ENCODE measurements at places on chromosomes 11 and 22.

GRCh38 chr11:107706531-107706930, 5.3 kb downstream of the SLN start:
- no peaks in the 10 kb centered on the region for H3K27me3 ChIP-seq
- no peak for DNase-seq
- H3K4me3 ChIP-seq, result no peak overlapping the region
- H3K27ac ChIP-seq, result no peak overlapping the region
- H3K4me1 ChIP-seq, result peaks cover 5% of the 10 kb centered on the region

DNA sequence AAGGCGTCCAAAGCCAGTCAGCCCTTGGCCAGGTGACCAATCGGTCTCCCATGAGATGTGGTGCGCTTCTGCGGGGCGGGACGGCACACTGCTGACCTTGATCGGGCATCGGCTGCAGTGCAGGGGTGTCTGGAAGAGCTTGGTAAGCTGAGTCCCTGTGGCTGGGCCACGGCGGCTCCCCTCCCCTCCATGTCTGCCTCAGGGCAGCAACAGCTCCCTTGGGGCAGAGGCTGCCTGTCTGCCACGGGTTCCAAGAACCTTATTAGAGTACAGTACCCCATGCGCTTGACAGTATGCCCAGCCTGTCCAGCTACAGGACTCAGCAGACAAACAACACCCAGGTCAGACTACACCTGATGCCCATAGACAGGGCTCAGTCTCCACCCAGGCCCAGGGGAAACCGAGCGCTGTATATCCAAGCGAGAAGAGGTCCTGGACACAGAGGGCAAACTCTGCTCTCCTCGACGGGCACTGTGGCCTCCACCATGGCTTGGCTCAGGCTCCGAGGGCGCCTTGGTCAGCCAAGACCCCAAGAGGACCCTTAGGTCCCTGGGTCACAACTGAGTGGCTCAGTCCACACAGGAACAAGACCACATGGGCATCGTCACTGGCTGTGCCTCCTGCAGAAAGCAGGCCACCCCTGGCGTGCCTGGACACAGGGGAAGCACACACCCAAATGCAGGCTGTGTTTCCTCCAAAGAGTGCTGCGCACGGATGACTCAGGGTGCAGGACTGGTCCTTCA, 18.9 kb downstream of the TSPAN32 start:
- no peaks in the 10 kb centered on the region for H3K4me1 ChIP-seq
- no peak overlapping the region for H3K4me3 ChIP-seq
- H3K27me3 ChIP-seq, result no peaks in the 10 kb centered on the region

- no peak overlapping the region for H3K27ac ChIP-seq
- no peaks in the 10 kb centered on the region for H3K36me3 ChIP-seq
- H3K27me3 ChIP-seq, result no peaks in the 10 kb centered on the region
- H3K4me3 ChIP-seq, result no peak overlapping the region
- H3K4me1 ChIP-seq, result no peaks in the 10 kb centered on the region
- no peak for DNase-seq
Observed at GRCh38 chr11:95322539-95322938, 91.5 kb upstream of the SESN3 start.

- H3K4me3 ChIP-seq, result no peak overlapping the region
- no peak for DNase-seq
- no peak overlapping the region for H3K27ac ChIP-seq
- H3K4me1 ChIP-seq, result peaks cover 6% of the 10 kb centered on the region
Observed at GRCh38 chr11:47268448-47269001, 1.4 kb upstream of the MADD start.

- peaks cover 89% of the 10 kb centered on the region for H3K27me3 ChIP-seq
- H3K36me3 ChIP-seq, result no peaks in the 10 kb centered on the region
- H3K4me1 ChIP-seq, result peaks cover 6% of the 10 kb centered on the region
- no peak overlapping the region for H3K4me3 ChIP-seq
- no peak overlapping the region for H3K27ac ChIP-seq
Observed at GRCh38 chr11:31812383-31813381, 1.6 kb upstream of the PAX6 start.

- no peaks in the 10 kb centered on the region for H3K36me3 ChIP-seq
- no peaks in the 10 kb centered on the region for H3K27me3 ChIP-seq
- no peak overlapping the region for H3K27ac ChIP-seq
- DNase-seq, result no peak
Observed at GRCh38 chr11:61071208-61071681, 31.0 kb upstream of the CD5 start.

GRCh38 chr11:61021661-61022212, 50.3 kb downstream of the CD6 start:
- peak; percentile 35 for DNase-seq
- H3K4me1 ChIP-seq, result peaks cover under 1% of the 10 kb centered on the region
- H3K27ac ChIP-seq, result no peak overlapping the region
- no peaks in the 10 kb centered on the region for H3K27me3 ChIP-seq
- H3K36me3 ChIP-seq, result no peaks in the 10 kb centered on the region

DNA sequence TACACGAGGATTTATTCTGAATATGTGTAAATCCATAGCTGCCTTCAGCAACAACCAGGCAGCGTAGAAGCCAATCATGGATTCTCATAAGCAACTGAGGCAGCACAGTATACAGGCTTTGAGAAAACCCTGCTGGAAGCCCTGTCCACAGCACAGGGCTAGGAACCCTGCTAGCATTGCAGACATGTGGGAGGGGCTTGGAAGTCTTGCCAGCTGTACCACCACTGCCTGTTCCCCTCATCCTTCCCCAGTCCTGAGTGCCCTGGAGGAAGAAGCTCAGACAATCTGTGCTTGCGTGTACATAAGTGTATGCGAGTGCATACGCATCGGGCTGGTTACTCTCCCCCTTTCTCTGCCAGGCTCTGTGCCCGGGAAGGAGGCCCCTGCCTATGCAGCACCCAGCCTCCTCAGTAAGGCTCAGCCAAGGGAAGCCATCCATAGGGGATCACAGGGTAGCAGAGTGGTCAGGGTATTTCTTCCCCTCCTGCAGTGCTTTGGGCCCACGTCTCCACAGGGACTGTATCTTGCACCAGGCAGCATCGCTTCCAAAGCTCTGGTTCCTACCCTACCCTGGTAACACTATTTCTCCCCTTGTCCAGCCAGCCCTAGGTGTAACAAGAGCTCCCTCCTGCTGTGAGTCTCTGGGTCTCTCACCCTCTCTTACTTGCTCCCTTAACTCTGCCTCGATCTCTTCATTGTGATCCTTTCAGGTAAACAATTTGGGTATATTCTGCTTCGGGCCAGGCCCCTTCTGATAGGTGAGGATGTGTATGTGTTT, 90.5 kb downstream of the GALNT18 start:
- no peak overlapping the region for H3K27ac ChIP-seq
- H3K4me1 ChIP-seq, result no peaks in the 10 kb centered on the region
- H3K4me3 ChIP-seq, result no peak overlapping the region

DNA sequence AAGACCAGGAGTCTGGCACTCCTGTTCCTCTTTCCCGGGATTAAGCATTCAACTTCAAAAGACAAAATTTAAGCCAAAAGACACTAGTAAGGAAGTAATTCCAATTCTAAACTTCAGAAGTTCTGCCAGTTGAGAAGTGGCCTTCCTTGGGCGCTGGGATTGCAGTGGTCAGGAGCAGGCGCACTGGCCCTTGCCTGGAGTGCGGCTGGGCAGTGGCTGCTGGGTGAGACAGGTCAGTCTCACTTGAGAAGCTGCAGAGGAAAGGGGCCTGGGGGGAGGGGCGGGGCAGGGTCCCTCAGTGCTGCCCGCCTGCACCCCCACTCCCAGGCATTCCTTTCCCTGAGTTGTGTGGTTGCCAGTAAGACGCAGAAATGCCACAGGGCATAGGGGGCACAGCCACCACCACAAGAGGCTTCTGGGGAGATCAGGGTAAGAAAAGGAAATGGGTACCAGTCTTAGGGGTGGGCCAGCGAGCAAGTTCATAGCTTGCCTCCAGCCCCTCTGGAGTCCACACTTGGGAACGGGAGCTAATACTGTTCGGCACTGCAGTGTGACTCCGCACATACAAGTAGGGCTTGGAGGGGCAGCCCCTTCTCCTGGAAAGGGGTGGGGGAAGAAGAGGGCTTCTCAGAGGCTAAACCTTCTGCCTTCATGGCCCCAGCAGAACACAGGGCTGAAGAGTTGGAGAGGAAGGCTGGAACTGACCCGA, 5.5 kb downstream of the MRPL49 start:
- no peak overlapping the region for H3K27ac ChIP-seq

DNA sequence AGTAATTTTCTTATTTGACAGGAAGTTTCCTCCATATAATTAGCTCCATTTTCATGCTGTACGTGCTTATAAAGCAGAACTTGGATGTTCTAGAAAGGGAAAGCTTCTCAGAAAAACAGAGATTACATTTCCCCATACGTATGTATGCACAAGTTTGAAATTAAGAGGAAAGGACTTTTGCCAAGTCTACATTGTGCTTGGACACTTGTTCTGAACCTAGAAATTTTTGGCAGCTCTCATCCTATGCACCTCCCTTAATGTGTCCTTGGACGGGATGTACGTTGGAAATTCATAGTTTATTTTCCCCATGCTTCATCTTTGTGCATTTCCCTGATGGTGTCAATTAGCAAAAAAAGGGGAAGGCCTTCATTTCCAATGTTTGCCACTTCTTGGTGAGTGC, 322.7 kb downstream of the BLID start:
- no peaks in the 10 kb centered on the region for H3K36me3 ChIP-seq
- H3K4me3 ChIP-seq, result no peak overlapping the region
- H3K4me1 ChIP-seq, result no peaks in the 10 kb centered on the region
- no peak for DNase-seq

GRCh38 chr11:10808553-10809372, at the start of gene EIF4G2:
EIF4G2 (minus strand) TSS chr11:10808926.
- H3K4me3 ChIP-seq, result peak within 1 kb of the TSS; percentile 99
- peaks cover 21% of the 10 kb centered on the region for H3K36me3 ChIP-seq
- DNase-seq, result peak; percentile 96
- H3K4me1 ChIP-seq, result no peaks in the 10 kb centered on the region

- DNase-seq, result no peak
- no peak overlapping the region for H3K4me3 ChIP-seq
- no peaks in the 10 kb centered on the region for H3K36me3 ChIP-seq
- H3K4me1 ChIP-seq, result 0 out of 2 replicates have a peak, but pooled peaks cover 3% of the 10 kb centered on the region
- no peaks in the 10 kb centered on the region for H3K27me3 ChIP-seq
- no peak overlapping the region for H3K27ac ChIP-seq
Observed at GRCh38 chr11:35367491-35367890, 51.9 kb downstream of the SLC1A2 start.

DNA sequence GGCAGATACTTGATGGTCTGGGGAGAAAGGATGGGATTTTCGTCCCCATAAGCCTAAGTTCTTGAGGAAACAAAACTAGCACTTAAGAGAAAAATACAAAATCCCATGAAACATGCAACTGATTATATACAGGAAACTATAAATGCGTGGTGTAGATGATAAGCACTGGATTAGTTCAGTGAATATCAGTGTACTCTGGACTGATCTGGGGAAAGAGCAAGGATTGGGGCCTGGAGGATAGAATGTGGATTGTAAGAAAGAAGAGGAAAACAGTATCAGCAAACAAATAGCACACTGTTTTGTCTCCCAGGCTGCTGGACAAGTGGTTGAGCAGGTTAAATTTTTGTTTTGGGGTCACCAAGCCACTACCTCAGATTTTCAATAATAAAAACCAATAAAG, 49.8 kb downstream of the DCUN1D5 start:
- no peak overlapping the region for H3K4me3 ChIP-seq
- H3K27me3 ChIP-seq, result no peaks in the 10 kb centered on the region
- no peak for DNase-seq
- no peaks in the 10 kb centered on the region for H3K4me1 ChIP-seq
- no peaks in the 10 kb centered on the region for H3K36me3 ChIP-seq

- no peaks in the 10 kb centered on the region for H3K4me1 ChIP-seq
- H3K36me3 ChIP-seq, result no peaks in the 10 kb centered on the region
- peak overlapping the region; percentile 92 for H3K4me3 ChIP-seq
- no peak overlapping the region for H3K27ac ChIP-seq
Observed at GRCh38 chr22:38793317-38793716, 626 bp downstream of the DNAL4 start.

DNA sequence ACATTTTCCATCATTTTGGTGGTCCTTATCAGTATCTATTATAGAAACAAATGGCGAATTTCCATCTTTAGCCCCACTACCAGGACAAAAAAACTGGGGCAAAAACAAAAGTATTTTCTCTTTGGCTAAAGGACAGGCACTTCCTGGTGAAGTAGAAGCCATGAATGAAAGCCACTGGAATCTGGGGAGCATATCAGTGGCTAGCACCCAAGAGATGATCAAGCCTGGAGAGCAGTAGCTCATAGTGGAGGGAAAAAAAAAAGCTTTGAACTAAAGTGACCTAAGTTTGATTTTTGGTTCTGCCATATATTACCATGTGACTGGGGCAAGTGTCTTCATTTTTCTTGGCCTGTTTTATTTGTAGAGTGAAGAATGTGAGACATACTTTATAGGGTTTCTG, 272.3 kb downstream of the GUCY1A2 start:
- no peak for DNase-seq
- no peaks in the 10 kb centered on the region for H3K27me3 ChIP-seq
- no peak overlapping the region for H3K27ac ChIP-seq
- H3K4me1 ChIP-seq, result no peaks in the 10 kb centered on the region

- no peak for DNase-seq
- H3K27me3 ChIP-seq, result no peaks in the 10 kb centered on the region
- no peaks in the 10 kb centered on the region for H3K36me3 ChIP-seq
Observed at GRCh38 chr11:37370817-37371216, 772.8 kb upstream of the RAG2 start.

- no peak overlapping the region for H3K27ac ChIP-seq
- peaks cover 3% of the 10 kb centered on the region for H3K36me3 ChIP-seq
- no peak overlapping the region for H3K4me3 ChIP-seq
- H3K4me1 ChIP-seq, result peaks cover 5% of the 10 kb centered on the region
Observed at GRCh38 chr22:38110863-38111852, 674 bp upstream of the BAIAP2L2 start.

- no peaks in the 10 kb centered on the region for H3K27me3 ChIP-seq
- peaks cover 16% of the 10 kb centered on the region for H3K4me1 ChIP-seq
- no peak for DNase-seq
- H3K27ac ChIP-seq, result no peak overlapping the region
Observed at GRCh38 chr22:49948116-49948957, 12.2 kb upstream of the PIM3 start.

Measured in iPS DF 6.9 (cell line).